ENCODE measurements at places on chromosomes 6 and 20. TPM values are rescaled to one million over a fixed set of nuclear protein-coding genes. Genes with fewer than 3 reads are reported as not detected.

- H3K27me3 ChIP-seq, result no peaks in the 10 kb centered on the region
- no peaks in the 10 kb centered on the region for H3K36me3 ChIP-seq
- no peak for DNase-seq
- no peak overlapping the region for H3K27ac ChIP-seq
- H3K4me3 ChIP-seq, result no peak overlapping the region
Measured at GRCh38 chr6:64000818-64001491, 365.4 kb downstream of the PHF3 start.

DNA sequence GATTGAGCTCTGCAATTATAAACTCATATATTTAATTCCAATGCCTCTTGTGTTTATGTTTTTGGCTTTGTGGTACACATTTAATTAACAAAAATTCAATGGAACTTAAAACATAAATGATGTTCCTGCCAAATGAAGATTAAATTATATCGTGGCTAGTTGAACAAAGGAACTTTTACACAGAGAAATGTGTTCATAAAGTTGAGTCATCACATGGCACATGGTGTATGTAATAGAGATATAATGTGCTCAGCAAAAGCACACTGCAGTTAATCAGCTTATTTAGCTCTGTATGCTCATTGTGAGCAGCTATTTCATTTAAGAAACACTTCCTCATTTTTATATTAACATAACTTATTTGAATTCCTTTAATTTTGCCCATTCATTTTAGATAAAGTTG is 1295.6 kb upstream of the CITED2 start:
- no peaks in the 10 kb centered on the region for H3K36me3 ChIP-seq
- no peaks in the 10 kb centered on the region for H3K4me1 ChIP-seq
- no peak overlapping the region for H3K27ac ChIP-seq
- no peaks in the 10 kb centered on the region for H3K27me3 ChIP-seq
- no peak for DNase-seq
- H3K4me3 ChIP-seq, result no peak overlapping the region

GRCh38 chr6:84625506-84625905 is 138.9 kb downstream of the TBX18 start:
- H3K27me3 ChIP-seq, result no peaks in the 10 kb centered on the region
- DNase-seq, result no peak
- H3K36me3 ChIP-seq, result no peaks in the 10 kb centered on the region
- H3K27ac ChIP-seq, result no peak overlapping the region
- H3K4me1 ChIP-seq, result no peaks in the 10 kb centered on the region

DNA sequence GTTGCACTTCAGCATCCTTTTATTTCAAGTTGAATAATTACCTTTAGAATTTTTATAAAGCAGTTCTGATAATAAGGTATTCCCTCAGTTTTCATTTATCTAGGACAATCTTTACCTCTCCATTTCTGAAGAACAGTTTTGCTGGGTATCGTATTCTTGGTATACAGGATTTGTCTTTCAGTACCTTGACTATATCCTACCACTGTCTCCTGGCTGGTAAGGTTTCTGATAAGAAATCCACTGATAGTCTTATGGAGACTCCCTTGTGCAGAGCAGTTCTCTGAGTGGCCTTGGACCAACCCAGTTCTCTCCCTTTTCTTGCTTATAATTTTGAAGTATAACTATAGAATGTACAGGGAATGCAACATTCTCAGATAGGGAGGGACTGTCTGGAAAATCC is 51.3 kb upstream of the SAMD3 start:
- no peaks in the 10 kb centered on the region for H3K36me3 ChIP-seq
- DNase-seq, result no peak
- no peak overlapping the region for H3K27ac ChIP-seq
- no peaks in the 10 kb centered on the region for H3K4me1 ChIP-seq
- no peak overlapping the region for H3K4me3 ChIP-seq
- no peaks in the 10 kb centered on the region for H3K27me3 ChIP-seq

The SMOC2 gene
- 90.3 TPM for total RNA-seq

The C20orf96 gene
- total RNA-seq, result 1.4 TPM

DNA sequence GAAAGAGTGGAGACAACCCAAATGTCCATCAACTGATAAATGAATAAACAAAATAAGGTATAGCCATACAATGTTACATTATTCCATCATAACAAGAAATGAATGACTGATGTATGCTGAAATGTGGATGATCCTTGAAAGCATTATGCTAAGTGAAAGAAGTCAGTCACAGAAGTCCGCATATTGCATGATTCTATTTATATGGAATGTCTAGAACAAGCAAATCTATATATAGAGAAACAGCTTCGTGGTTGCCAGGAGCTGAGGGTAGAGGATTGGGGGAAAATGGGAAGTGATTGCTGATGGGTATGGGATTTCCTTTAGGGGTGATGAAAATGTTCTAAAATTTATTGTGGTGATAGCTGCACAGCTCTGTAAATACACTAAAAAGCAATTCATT is 196.8 kb downstream of the ATXN1 start:
- H3K27ac ChIP-seq, result no peak overlapping the region
- H3K36me3 ChIP-seq, result no peaks in the 10 kb centered on the region
- no peak overlapping the region for H3K4me3 ChIP-seq
- peaks cover 15% of the 10 kb centered on the region for H3K4me1 ChIP-seq

DNA sequence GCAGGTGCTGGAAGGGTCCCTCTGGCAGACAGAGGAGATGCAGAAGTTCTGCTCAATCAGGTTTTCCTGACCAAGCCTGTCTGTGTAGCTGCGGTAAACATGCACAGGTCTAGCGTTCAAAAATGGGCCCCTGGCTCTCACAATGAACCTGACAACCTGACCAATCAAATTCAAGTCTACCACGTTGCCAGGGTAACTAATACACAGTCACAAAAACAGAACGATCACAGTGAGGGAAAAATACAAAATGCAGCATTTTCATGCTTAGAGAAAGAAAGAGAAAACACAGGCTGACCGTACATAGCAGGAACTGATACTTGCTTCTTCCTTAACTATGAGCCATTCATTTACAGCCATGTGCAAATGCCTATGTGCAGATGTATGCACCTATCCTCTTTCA is 353.1 kb upstream of the TSHZ2 start:
- H3K27ac ChIP-seq, result no peak overlapping the region
- DNase-seq, result no peak
- H3K4me3 ChIP-seq, result no peak overlapping the region

DNA sequence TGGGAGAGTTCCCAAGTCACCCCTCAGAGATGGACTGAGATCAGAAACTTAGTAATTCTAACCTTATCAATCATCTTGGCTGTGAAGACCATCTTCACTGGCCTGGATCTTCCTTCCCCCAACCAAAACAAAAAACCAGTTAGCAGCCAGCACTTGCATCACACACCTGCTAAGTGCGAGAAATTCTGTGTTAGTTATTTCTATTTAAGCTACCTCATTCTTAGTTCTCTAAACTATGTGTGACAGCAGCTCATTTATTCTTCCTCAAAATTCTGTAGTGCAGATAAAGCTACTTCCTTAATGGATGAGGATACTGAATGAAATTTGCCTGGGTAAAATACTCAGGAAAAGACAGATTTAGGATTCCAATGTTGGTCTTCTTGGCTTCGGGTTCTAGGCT is 18.2 kb upstream of the TAGAP start:
- no peaks in the 10 kb centered on the region for H3K4me1 ChIP-seq
- H3K27me3 ChIP-seq, result no peaks in the 10 kb centered on the region
- no peaks in the 10 kb centered on the region for H3K36me3 ChIP-seq
- no peak overlapping the region for H3K27ac ChIP-seq
- no peak overlapping the region for H3K4me3 ChIP-seq
- DNase-seq, result no peak

The MPIG6B gene
- 0.30 TPM for total RNA-seq

GRCh38 chr6:89122625-89123024 is 4.8 kb upstream of the SRSF12 start:
- H3K4me3 ChIP-seq, result no peak overlapping the region
- no peaks in the 10 kb centered on the region for H3K36me3 ChIP-seq
- peaks cover 12% of the 10 kb centered on the region for H3K4me1 ChIP-seq
- no peaks in the 10 kb centered on the region for H3K27me3 ChIP-seq
- DNase-seq, result no peak

- DNase-seq, result no peak
- H3K4me3 ChIP-seq, result no peak overlapping the region
Measured at GRCh38 chr6:48222241-48222640, 111.2 kb upstream of the PTCHD4 start.

DNA sequence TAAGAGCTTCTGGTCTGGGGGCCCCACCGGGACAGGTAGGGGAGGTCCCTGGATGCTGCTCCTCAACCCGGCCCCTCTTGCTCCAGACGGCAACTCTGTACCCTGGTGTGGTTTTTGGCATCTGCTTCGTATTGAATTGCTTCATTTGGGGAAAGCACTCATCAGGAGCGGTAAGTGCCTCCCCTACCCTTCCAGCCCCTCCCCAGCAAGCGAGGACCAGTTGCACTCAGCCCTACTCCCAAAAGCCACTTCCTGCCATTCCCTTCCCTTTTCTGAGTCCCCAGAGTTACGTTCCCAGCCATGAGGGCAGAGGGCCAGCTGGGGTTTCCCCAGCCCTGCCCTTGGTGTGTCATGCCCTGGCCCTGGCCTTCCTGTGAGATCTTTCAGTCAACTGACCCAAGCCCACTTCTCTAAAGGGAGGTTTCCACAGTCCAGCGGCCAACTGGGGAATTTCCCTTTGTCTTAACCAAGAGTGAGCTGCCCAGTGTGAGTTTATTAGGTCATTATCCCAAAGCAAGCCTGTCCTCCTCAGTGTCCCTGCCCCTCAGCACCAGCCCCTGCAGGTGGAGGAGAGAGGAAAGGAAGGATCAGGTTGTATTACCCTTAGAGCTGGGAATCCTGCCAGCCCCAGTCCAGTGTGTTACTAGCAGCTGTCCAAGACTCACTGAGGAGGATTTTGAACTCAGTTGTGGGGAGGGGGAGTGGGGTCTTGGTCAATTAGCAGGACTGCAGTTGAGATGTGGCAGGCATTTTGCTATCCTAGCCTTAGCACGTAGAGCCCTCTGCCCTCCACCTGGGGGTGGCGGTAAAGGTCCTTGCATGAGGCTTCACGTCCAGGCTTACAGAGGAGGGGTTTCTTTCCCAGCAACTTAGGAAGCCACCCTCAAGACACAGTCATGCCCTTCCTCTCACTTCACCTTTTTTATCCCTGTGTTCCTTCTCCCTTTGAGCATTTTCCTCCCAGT is 45.8 kb downstream of the TM9SF4 start:
- H3K4me3 ChIP-seq, result no peak overlapping the region
- DNase-seq, result peak; percentile 91
- H3K4me1 ChIP-seq, result peaks cover 17% of the 10 kb centered on the region
- no peaks in the 10 kb centered on the region for H3K27me3 ChIP-seq
- H3K36me3 ChIP-seq, result peaks cover 81% of the 10 kb centered on the region

The SNX3 gene
- total RNA-seq, result 165 TPM

DNA sequence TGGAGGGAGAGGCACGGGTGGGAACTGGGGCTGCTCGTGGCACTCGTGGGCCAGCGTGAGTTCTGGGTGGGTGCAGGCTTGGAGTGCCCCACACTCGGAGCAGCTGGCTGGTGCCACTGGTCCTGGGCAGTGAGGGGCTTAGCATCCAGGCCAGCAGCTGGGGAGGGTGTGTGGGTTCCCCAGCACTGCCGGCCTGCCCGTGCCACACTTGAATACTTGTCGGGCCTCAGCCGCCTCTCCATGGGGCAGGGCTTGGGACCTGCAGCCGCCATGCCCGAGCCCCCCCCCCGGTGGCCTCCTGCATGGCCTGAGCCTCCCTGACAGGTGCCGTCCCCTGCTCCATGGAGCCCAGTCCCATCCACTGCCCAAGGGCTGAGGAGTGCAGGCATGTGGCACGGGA is 207.2 kb downstream of the CD109 start:
- no peaks in the 10 kb centered on the region for H3K4me1 ChIP-seq
- no peaks in the 10 kb centered on the region for H3K27me3 ChIP-seq
- DNase-seq, result no peak
- no peaks in the 10 kb centered on the region for H3K36me3 ChIP-seq

The GRIK2 gene
- total RNA-seq, result 0.16 TPM

The TGM2 gene
- total RNA-seq, result 151 TPM

DNA sequence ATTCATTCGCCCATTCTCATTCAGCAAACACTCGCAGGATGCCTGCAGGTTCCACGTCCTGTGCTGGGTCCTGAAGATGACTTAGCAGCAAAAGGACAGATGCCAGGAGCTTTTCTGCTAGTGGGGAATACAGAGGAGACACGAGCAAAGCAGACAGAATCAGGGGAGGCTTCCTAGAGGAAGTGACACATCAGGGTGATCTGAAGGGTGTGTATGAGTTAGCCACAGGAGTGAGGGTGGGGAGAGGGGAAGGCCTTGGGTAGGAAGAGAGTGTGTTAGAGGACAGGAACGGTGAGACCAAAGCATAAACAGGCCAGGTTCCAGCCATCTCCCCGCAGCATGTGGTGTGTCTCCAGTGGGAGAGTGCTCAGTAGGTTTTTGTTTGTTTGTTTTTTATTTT is 73.4 kb upstream of the GTSF1L start:
- no peak overlapping the region for H3K27ac ChIP-seq
- H3K4me3 ChIP-seq, result no peak overlapping the region
- H3K4me1 ChIP-seq, result no peaks in the 10 kb centered on the region
- no peak for DNase-seq
- H3K27me3 ChIP-seq, result peaks cover 2% of the 10 kb centered on the region
- no peaks in the 10 kb centered on the region for H3K36me3 ChIP-seq

The BMP5 gene
- total RNA-seq, result 1.5 TPM

DNA sequence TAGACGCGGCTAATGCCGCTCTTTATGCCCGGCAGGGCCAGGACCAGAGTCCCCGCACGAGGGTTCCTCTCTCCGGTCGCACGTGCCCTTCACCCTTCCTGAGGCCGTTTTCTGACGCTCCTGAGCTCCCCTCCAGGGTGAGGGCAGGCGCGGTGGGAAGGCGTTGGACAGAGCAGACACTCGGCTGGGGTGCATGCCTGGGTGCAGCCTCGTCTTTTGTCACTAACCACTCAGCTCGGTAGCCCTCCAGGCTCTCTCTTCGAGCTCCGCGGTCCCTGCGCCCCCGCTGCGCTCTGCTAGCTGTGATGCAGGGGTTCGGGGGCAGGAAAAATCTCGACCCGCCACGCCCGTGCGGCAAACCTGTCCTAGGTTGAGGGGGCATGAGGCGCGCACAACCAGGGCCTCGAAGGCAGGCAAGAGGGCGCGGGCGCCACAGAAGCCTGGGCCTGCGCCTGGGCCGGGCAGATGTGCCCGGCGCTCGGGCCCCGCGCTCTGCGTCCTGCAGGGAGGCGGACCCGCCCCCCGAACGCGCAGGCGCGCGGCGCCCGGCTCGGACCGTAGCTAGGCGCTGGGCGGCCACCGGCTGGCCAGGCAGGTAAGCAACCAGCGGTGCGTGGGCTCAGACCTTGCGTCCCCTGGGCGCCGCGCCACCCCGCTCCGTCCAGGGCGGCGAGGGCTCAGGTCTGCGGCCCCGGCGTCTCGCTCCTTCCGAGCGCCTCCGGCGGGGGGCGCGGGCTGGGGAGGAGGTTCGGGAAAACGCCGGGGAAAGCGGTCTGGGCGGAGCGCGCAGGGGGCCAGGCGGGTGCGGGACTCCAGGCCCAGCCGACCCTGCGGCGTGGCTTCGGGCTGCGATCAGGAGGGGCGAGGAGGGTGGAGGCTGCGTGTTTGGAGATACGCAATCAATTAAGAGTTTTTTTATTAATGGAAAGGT is at the start of gene L3MBTL1:
L3MBTL1 (plus strand) TSS at position 548 of the 931 bp plus-strand sequence. CDS start 5,807 bp downstream, outside the sequence.
- no peak within 1 kb of the TSS for H3K27ac ChIP-seq
- peaks cover 6% of the 10 kb centered on the region for H3K27me3 ChIP-seq
- H3K36me3 ChIP-seq, result no peaks in the 10 kb centered on the region
- DNase-seq, result peak; percentile 38
- H3K4me1 ChIP-seq, result no peaks in the 10 kb centered on the region

GRCh38 chr6:90993770-90994169 is 406.9 kb upstream of the MAP3K7 start:
- no peak for DNase-seq

The CABLES2 gene
- total RNA-seq, result 3.9 TPM

GRCh38 chr6:56289721-56290120 is 42.3 kb upstream of the COL21A1 start:
- H3K4me1 ChIP-seq, result no peaks in the 10 kb centered on the region
- DNase-seq, result no peak
- H3K4me3 ChIP-seq, result no peak overlapping the region
- H3K36me3 ChIP-seq, result no peaks in the 10 kb centered on the region

The CST8 gene
- not detected for total RNA-seq

The PLTP gene
- total RNA-seq, result 29.9 TPM

Data from psoas muscle (tissue), 8 donors.